ENCODE measurements at places on chromosomes 7 and 10.

- DNase-seq = no peak
Measured at GRCh38 chr7:12320241-12320986, 83.3 kb downstream of the VWDE start.

DNA sequence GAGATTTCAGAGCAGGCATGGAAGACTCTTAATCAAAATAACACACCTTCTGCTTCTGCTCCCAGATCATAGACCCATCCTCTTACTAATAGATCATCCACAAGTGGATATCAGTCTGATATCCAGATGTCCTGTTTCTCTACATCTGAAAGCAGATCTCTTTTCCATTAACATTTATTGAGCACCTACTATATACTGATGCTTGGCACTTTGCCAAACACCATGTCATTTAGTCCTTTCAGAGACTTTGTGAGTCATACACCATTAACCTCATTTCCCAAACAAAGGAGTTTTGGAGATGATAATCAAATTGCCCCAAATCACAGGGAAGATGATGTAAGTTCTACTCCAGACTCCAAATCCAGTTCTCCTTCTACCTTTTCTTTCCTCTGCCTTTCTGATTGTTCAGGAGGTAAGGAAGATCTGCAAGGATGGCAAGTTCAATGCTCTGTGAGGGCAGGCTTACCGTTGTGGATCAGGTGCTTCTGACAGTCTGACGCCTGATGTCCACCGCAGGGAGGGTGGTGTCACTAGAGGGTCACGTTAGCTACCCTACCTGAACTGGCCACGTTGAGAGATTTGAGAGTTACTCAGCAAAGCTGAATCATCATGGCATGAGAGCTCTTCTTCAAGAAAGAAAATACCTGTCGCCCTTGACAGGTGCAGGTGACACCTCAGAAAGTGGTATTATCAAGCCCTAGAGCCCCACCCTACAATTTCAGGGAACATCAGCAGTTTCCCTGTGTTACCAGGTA is 269.6 kb upstream of the ZMIZ1 start:
- DNase-seq = no peak

DNA sequence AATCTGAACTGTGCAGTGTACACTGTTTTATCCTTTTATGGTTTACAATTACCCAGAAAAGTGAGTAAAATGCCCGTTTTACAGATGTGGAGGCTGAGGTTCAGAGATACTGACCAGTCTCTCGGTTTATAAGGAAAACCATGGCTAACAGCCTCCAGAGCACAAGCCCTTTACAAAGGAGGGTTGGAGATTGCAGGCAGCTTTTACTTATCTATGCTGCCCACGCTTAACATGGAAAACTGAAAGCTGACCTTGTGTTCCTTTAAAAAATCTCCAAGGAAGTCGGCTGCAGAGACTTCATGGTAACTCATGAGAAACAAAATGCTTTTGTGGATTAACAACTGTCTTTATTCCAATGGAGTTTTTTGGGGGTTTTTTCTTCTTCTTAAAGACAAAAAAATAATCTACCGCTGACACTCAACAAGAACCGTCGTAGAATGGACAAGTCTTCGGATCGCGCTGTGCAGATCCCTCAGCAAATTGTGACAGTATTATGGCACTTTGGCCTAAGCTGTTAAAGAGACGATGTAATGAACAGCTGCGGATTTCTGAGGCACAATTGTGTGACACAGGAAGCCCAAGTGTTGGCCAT is 654 bp upstream of the SLF2 start:
- DNase-seq = no peak

- DNase-seq = no peak
Measured at GRCh38 chr7:109215341-109215740, 645.7 kb downstream of the DNAJB9 start.

DNA sequence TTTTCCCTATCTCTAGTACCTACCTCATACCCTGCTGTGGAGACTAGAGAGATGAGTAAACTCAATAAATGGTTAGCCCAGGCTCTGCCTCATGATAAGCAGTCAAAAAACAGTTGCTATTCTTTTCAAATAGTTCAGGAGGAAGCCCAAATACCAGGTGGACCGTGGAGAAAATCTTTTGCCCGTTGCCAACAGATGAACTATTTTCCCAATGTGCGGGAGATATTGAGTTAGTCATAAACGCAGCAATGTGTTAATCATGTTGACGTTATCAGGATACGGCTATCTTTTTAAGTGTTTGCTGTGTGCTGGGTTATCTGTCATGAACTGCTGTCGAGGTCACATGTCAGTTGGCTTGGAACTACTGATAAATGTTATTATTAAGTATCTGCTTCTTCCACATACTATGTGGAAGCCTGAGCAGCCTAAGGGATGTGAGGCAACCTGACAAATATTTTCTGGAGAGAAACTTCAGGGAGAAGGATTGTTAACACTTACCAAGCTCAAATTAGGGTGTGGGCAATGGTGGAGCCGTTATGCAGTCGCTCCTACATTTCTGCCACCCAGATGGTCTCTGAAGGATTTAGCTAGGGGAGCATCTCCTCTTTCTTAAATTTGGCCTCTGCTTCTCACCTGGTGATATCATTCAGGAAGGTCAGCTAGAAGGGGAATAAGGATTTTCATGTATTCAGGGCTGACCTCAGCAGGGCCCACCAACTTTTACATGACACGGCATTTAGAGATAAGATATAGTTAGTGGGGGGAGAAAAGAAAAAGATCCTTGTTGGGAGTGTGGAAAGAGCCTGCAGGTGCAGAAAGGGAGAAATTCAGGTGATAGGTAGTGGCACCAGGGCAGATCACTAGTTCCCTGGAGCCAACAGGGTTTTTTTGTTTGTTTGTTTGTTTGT is 33.5 kb upstream of the SLC26A3 start:
- DNase-seq = no peak

DNA sequence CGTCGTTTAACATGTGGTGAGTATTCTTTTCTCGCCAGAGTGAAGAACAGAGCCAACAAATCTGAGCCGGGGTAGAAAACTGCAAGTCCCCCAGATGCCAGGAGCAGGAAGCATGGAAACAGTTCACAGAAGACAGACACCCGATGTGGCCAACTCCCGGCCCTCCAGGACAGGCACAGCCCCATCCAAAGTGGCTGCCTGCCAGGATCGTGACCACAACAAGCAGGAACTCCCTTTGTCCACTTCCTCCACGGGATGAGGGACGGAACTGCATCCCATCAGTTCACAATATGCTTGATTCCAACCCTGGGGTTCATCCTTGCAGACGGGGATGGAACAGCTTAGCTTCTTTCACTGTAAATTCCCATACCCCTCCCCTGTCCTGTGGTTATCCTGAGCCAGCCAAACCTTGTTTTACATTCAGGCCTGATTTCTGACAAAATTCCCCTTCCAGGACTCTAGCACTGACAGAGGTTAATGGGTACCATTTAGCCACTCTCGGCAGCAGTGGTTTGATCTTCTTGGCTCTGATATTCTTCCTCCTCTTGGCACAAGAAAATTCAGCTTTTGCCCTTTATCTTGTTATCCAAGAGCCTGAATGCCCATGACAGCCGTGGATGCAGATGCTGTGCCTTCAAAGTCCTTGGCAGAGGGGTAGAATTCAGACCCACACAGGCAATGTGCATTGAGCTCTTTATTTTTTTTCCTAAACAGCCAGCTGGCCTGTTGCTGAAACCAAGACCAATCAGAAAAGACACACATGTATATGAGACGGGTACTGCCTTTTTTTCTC is 105.5 kb upstream of the FAM204A start:
- peak; percentile 50 for DNase-seq

GRCh38 chr10:106612381-106612780 is 552.1 kb downstream of the SORCS1 start:
- DNase-seq = no peak

GRCh38 chr7:79964463-79964862 is 170.2 kb upstream of the GNAI1 start:
- no peak for DNase-seq

DNA sequence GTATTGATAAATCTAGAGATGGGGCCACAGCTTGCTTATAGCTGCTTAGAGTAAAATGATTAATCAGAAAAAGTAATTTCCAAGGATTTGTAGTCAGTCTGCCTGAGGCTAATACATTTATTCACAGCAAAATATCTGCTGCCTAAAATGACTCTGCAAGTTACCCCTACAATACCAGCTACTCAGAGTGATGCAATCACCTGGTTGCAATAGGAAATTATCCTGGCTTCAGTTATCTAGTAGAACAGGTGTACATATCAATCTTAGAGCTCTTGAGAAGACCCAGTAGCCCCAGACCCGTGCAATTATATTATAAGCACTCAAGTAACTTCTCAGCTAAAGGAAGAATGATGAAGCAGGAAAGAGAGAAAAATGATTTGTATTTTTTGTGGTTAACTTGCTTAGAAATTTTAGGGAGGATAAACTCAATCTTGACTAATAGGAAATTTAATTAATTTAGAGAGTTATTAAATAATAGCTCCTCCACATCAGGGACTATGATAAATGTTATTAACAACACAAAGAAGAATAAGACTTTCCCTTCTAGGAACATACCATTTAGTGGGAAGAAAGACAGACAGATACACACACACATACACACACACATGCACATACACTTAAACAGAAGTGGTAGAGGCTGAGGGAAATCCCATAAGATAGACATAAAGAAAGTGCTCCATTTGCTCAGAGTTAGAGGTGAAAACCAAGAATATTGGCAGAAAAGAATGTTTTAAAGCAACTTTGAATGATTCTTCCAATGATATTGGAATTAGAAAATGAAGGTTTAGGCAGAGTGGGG is 140.4 kb upstream of the PRSS1 start:
- DNase-seq = no peak

DNA sequence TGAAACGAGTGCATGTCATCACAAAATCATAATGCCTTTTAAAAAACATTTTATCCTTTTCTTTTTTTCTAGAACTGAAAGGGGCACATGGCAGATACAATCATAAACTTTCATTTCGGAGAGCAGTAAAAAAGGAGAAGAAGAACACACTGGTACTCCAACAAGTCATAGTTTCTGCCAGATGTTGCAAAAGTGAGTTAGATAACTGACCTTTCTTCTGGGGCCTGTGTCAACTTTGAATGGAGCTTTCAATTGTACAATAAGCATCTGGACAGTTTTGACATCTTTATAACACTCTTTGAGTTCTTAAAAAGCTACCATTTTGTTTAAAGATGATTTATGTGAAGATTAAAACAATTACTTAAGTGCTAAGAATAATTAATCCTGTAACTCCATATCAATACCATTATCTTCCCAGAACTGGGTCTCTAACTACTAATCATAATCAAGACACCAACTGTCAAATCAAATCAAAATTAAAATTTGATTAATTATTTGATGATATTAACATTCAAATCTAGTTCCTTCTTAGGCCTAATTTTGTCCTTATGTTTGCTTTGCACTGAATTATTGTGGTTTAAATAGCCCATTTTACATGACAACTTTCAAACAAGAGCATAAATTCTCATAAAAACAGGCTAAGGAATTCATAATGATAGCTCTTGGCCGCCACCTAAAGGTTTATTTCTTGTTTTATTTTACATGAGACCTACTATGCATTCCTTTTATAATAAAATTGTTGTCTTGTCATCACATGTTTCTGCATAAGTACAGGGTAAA is 19.5 kb upstream of the ITGB8 start:
- DNase-seq = no peak

DNA sequence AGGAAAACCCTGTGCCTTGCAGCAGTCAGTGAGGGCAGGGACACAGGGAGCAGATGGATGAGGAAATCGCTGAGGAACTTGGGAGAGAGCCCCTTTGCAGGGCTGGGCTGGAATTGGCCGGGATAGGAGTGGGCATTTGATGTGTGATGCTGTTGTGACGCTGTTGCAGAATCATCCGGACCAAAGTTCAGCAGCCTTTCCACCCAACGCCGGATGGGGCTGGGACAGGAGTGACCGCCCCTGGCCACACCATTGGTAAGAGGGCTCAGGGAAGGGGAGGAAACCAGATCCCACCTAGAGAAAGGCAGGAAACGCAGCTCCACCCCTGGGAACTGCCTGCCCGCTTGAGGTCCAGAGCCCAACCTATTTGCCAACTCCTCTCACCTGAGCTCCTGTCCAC is 33.9 kb downstream of the PAX2 start:
- DNase-seq = no peak

- peak; percentile 53 for DNase-seq
Measured at GRCh38 chr7:29146057-29146706, at the start of gene CPVL. CPVL (minus strand) TSS chr7:29146537; CDS start chr7:29121061, 25,476 bp downstream.

DNA sequence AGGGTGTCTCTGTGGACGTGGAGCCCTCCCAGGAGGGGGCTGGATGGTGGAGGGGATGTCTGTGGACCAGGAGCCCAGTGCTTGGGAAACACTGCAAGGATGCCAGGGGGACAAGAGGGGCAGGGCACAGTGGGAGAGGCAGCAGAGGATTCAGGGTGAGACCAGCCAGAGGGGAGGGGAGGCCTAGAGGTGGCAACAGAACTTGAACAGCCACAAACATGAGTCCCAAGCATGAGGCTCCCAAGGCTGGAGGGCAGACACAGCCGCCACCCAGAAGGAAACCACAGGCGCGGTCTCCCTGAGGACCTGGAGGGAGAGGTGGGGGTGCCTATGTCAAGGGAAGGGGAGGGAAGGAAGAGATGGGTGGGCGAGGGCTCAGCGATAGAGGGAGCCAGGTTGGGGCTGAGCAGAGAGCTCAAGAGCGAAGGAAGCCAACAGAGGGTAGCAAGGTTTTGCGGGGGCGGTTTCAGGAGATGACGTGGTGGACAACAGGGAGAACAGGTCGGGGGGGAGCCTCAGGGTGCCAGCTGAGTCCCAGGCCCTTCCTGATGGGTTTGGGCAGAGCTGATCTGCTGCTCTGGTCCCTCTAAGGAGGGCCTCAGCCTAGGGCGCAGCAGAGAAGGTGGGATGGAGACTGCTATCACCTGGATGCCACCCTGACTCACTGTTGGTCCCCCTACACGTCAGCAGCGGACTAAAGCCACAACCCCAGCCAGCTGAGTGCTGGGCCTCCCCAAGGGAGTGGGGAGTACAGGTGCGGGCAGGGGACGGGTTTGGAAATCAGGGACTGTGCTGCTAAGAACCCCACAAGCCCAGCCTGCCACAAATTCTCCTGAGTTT is 6.7 kb upstream of the PILRA start:
- no peak for DNase-seq

DNA sequence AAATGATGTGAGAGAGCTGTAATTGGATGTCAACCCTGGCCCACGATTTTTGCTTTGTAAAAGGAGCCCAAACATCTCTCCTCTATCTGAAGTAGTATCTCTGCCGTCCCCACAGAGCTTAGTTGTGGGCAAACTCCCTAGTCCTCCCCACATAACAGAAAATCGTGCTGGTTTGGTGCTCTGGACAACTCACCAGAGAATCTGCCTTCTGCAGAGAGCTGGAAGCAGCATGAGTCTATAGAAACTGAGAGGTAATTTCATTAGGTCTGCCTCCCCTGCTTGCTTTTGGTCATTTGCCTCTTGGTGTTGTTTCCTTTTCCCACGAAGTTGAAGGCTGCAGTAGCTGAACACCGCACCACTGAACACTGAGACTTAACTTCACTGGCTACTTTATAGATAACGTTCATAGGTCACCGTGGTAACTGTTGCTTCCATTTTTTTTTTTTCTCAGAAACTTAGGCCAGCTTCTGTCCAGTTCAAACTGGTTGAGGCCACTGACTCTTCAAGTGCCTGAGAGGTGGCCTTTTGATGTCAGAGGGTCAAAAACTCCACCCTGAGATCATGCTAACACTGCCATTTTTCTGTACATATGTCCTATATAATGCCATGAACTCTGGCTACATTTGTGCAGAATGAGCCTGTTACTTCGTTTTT is 3.3 kb upstream of the CDCA7L start:
- no peak for DNase-seq

- no peak for DNase-seq
Measured at GRCh38 chr10:89845541-89846280, 144.3 kb downstream of the KIF20B start.

- DNase-seq = no peak
Measured at GRCh38 chr7:69243016-69243415, 355.3 kb upstream of the AUTS2 start.
